ENCODE measurements at places on chromosomes 2 and 18. TPM values are rescaled to one million over a fixed set of nuclear protein-coding genes. Genes with fewer than 3 reads are reported as not detected.

Gene CD207
- total RNA-seq: 0.16 TPM

Gene GALR1
- total RNA-seq: not detected

Gene PTPRN
- total RNA-seq: not detected

Gene UGT1A10
- total RNA-seq: not detected

Gene GLS
- total RNA-seq: 421 TPM

Gene NOSTRIN
- 6.1 TPM for total RNA-seq

Gene FSIP2
- 0.44 TPM for total RNA-seq

Gene LIMS4
- 42.7 TPM for total RNA-seq

Gene POTEJ
- 0.16 TPM for total RNA-seq

Gene CSRNP3
- total RNA-seq: under 0.01 TPM

Gene CREG2
- 0.65 TPM for total RNA-seq

Gene SIX2
- total RNA-seq: not detected

Gene DHRS9
- total RNA-seq: 0.13 TPM
